GM20000 (cell line): ENCODE measurements at places on chromosomes 7 and 10.
A peak's percentile ranks its signal among the peaks of the same experiment; 100 is the strongest.

DNA sequence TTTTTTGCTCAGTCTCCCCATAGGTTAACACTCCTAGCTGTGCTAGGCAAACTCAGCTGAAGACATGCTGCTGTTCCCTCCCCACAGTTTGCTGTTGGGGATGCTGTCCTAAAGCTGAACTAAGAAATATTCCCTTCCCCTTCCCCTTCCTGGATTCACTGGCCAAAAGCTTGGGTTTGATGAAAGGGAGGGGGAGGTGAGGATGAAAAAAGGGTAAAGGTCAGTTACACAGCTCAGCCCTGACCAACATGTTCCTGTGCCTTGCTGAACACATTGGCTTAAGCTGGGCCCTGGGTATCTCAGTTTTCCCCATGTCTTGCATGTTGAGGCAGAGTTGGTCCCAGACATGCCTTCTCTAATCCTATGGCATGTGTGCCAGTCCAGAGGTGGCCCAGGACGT, 15.3 kb downstream of the CCM2 start:
- DNase-seq: no peak

DNA sequence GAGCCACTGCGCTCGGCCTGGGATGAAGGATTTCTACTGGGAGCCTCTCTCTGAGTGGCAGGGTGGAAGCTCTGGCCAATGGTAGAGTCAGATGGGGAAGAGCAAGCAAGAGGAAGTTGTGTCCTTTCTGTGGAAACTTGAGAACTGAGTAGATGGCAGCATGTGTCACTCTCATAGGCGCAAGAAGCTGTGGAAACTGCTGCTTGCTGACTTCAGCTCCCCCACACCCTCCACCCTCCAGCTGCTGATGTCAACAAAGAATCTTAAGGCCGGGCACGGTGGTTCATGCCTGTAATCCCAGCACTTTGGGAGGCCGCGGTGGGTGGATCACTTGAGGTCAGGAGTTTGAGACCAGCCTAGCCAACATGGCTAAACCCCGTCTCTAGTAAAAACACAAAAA, 39.8 kb upstream of the SRGN start:
- no peak for DNase-seq

GRCh38 chr10:77392851-77393250, 244.8 kb downstream of the KCNMA1 start:
- DNase-seq: no peak

DNA sequence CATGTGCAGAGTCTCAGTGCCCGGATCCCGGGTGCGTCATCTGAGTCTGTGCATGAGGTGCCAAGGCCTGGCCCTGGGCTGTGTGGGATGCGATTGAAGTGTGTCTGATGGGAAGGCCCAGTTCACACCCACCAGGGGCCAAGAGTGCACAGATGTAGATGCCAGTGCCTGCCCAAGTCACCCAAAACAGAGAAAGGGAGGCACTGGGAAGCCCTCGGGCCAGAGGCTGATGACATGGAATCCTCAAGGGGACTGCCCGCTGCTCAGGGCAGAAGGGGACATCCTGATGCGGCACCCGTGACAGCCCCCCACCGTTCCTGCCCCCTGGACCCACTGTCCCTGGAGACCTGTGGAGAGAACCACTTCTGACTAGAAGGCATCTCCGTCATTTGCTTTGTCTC, 72.2 kb upstream of the ZNF479 start:
- no peak for DNase-seq

GRCh38 chr10:120650705-120651399, 193.8 kb downstream of the PLPP4 start:
- no peak for DNase-seq

GRCh38 chr7:117796889-117797288, 76.4 kb downstream of the CTTNBP2 start:
- no peak for DNase-seq

GRCh38 chr7:68547181-68547580, 1051.1 kb upstream of the AUTS2 start:
- DNase-seq: no peak

GRCh38 chr7:151628846-151629604, 109.3 kb upstream of the RHEB start:
- DNase-seq: no peak

DNA sequence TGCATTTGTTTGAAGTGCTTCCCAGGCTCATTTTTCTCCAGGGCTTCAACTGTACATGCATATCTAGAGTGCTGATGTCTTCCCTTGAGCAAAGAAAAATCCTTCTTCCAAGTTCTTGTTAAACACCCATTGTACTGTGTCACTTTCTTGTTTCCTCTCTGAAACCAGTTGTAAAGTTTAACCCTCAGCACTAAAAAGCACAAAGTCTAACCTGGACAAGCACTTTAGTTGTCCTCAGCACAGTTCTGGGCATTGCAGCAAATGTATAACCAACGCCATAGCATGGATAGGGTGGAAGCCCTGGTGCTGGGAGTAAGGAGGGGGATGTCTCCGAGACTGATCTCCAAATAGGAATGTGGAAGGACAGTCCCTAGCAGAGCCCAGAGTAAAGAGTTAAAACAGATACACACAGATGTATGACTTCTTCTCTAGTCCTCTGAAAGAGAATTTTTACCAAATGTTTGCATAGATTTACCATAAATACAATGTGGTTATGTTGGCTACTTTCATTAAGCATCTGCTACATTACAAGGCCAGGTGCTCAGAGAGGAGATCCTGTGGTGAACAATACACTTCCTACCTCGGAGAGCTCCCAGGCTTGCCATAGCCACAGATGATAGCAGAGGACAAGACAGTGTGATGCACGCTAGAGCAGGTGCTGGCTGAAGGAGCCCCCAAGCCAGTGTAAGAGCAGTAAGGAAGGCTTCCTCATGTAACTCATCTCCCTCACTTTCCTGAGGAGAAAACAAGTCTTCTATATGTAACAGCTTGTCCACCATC, 57.0 kb downstream of the DNAJC12 start:
- DNase-seq: peak; percentile 23

DNA sequence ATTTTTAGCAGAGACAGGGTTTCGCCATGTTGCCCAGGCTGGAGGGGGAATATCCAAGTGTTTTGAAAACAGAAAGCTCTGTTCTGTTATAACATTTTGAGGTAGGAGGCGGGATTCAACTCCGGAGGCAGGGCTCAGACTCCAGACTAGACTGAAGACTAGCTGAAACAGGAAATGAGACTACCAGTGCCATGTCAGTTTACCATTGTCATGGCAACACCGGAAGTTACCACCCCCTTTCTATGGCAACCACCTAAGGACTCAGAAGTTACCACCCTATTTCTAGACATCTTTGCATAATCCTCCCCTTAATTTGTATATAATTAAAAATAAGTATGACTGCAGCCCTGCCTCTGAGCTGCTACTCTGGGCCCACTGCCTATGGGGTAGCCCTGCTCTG, 1069.1 kb upstream of the AUTS2 start:
- DNase-seq: no peak

GRCh38 chr10:126919426-126919825, 14.2 kb downstream of the DOCK1 start:
- DNase-seq: no peak

GRCh38 chr7:47557694-47558670, 23.9 kb downstream of the TNS3 start:
- DNase-seq: no peak

GRCh38 chr10:69538461-69538860, 34.8 kb downstream of the NEUROG3 start:
- DNase-seq: no peak

DNA sequence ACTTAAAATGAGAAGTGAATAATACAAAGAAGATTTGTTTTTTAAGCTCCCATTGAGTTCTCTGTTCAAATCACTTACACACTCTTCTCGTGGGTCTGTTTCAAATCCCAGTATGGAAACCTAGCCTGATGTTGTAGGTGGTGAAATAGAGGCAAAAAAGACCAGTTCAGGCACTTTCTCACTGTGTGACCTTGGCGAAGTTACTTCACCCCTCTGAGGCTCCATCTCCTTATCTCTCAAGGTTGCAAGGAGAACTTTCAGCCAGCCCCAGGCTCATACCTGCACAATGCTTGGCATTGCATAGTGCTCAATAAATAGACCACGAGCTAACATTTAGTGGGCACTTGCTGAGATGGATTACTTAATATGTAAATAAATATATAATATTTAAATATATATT, 90.1 kb downstream of the PRLHR start:
- no peak for DNase-seq

DNA sequence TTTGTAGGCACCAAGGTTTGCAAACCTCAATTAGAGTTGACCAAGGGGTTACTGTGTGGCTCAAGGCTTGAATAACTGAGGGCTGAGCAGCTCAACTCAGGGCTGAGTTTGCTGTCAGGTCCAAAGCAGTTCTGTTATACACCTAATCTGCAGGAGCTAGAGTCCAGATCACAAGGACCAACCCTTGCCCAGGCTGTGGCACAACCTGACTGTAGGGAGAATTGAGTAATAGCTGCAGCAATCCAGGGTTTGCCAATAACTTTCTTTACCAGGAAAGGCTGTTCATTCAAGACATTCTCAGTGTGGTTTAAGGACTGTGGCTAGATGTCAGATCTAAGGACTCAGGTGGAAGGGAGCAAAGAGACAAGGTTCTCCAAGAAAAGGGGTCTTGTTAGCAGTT, 115.6 kb upstream of the IMMP2L start:
- DNase-seq: no peak

- no peak for DNase-seq
These were observed 9.1 kb downstream of the CELF2 start for GRCh38 chr10:11026773-11027172.

DNA sequence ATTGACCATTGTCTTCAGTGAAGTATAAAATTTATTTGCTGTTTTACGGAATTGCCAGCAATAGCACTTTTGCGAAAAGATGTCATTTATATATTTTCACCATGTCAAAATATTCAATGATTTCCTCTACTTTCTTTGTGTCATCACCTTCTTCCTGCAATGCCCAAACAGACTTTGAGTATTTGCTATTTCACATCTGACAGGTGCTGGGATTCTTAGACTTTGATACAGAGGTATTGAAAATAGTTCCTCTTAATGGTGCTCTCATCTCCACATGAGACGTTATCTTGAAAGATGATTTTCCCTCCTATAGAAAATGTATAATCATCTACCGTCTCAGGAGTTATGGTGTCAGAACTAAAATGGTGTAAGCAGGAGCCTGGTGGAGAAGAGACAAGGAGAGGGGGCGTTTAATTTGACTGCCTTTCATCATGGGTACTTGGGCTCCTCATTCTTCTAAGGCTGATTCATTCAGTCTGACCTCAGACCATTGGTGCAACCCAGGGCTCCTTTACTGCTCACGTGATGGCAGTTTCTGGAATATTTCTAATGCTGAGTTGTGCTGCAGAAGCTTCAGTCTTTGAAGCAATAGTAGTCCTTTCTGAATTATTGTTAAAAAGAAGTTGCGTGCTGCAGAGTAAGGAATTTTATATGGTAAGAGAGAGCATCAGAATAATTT, 404.6 kb downstream of the PHTF2 start:
- no peak for DNase-seq

DNA sequence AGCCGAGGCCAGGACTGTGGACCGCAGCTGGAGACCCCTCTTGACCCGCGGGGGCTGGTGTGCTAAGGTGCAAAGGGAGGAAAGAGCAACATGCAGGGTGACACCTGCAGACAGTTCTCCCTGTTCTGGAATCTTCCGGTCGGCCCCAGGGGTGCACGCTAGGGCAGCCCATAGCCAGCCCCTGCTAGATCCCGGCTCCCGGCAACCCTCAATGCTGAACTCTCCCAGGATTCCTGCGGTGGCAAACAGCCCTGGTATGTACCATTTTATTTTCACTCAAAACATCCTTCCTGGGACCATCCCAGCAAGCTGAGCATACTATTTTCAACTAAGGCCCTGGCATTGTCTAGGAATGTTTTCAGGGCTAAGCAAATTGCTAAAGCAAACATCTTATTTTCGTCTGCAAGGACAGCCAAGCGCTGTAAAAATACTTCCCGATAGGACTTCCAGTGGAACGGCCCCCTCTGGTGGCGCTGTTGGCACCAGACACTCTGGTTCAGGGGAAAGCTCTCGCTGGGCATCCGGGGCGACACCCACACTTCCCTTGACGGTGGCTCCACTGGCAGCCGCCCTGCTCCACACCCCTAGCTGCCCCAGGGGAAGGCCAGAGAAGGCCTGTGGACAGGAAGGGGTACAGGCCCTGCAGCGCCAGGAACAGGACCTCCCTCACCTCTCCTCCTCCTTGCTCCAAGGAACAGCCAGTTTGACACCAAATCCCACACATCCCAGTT, 99.4 kb downstream of the CTBP2 start:
- DNase-seq: no peak

DNA sequence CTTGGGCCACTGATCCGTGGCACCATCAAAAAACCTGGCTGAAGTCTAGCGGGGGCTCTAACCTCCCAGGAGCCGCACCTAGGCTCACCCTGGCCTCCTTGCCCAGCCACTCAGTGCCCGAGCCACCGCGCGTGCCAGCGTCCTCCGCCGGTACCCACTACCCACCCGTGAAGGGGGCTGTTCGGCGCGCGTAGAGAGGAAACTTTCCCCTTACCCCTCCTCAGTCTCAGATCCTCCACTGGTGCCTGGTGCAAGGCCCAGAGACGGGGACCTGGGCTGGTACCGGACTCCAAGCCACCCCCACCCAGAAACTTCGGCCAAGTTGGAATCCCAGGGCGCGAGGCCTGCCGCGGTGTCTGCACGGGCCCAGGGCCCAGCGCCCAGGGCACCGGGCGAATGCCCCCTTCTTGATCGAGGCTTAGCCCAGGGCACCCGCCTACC, 3.5 kb upstream of the EBF3 start:
- peak; percentile 44 for DNase-seq

- no peak for DNase-seq
These were observed 1.6 kb upstream of the AGK start for GRCh38 chr7:141549582-141549981.

DNA sequence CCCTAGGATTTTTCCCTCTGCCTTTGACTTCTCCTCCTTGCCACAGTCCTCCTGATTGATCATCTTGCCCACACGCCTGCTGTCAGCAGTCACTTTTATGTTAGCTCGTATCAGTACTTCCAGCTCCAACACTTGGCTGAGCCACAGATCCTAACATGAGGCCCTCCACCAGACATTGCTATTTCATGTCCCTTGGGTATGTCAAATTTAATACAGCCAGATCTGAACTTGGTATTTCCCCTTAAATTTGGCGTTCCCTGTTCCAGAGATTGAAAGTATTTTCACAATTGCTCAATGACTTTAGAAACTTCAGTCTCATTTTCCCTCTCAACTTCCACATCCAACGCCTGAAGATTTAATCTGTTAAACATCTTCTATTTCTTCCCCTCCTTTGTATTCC, 140.4 kb downstream of the RNLS start:
- DNase-seq: no peak

DNA sequence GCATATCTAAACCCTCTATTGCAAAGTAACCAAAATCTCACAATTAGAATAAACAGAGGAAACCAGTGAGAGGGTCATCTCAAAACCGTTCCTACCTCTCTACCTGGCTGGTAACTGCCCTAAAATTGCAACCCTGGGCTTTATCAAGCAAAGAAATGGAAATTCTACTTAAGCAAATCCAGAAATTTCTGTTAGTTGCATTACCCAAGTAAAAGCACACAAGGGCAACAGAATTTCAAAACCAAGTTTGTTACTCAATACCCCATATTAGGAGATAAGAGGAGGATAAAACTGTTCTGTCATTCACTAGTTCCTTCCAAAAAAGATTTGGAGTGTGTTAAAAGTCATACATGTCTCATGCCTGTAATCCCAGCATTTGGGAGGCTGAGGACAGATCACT, 195.3 kb downstream of the FAM107B start:
- no peak for DNase-seq

- DNase-seq: no peak
These were observed 133.1 kb downstream of the MYL10 start for GRCh38 chr7:101496017-101496416.
